NCI-H1930 (cell line): ENCODE measurements at places on chromosomes 6 and 20.

DNA sequence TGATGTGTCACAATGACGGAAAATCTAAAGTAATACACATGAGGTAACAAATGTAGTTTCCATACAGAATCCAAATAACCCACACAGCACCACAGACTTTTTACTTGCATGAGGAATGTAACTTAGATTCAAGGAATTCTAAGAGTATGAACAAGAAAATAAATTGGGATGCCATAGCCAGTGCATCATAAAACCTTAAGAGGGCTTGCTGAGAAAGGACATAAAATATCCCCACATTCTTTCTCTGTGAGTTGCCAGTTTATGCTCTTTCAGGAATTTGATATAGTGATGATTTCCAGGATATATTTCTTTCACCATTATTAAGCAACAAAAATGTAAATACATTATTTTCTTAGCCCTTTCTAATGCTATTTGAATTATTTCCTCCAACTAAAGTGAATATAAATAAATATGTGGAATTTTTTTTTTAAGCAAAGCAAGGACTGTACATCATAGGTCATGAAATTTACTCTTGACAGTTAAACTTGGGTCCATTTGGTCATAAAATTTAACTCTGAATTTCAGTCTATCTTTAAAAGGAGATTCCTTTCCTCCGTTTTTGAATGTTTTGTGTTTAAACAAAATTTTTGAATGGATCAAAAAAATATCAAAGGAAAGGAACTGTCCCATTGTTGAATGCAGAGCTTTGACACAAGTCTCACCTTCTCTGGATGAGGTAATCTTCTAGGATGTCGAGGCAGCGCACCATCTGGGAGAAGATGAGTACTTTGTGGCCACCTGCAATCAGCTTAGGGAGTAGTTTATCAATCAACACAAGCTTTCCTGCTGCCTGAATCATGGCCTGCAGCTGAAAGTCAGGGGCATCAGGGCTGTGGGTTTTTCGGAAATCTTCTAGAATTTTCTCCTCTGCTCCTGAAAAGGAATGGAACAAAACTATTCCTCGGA, 116.3 kb upstream of the EMILIN3 start:
- DNase-seq, result no peak

GRCh38 chr20:49775229-49775693, 37.4 kb upstream of the SLC9A8 start:
- no peak for DNase-seq

DNA sequence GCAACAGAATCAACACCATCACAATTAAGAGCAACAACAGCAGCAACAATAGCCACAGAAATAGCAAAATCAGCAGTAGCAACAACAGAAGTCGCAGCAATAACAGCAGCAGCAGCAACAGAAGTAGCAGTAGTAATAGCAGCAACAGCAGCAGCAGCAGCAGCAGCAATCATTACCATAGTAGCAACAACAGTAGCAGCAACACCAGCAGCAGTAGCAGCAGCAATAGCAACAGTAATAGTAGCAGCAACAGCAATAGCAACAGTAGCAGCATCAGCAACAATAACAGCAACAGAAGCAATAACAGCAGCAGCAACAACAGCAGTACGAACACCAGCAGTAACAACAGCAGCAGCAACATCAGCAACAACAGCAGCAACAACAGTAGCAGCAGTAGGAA, 39.8 kb downstream of the SLC22A2 start:
- no peak for DNase-seq

DNA sequence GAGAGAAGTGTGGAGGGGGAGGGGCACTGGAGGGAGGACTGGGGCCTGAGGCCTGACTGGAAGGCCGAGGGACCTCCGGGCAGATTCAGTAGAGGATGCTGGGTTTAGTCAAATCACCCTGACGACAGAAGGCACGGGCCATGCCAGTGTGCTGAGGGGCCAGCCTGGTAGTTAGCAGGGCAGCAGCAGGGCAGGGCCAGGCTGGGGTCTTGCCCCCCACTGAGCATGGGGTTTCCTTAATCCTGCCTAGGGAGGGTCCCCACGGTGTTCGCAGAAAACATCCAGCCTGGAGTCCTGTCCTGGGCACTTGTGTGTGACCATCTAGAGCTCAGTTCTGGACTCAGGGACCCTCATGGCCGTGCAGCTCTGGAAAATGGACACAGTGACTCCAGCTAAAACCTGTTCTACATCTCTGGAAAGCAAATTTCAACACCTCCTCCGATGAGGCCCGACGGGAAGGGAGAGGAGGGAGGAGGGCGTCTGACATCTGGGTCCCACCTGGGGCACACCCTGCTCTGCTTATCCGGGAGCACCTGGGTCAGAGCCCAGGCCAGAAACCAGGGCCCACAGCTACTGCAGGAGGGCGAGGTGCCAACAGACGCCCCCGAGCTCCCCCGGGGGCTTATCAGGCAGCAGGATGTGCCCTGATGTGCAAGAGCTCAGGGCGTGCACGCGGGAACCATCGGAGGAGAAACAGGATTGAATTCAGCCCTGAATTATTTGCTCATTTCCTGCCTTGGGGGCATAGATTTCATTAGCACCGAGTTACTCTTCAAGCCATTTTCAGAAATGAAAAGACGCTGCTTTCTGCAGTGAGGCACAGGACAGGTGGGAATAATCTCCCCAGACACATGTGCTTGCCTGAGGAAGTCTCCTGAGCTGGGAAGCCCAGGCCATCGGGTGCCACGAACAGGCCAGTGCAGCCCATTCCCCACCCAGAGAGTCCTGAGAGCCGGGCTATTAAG, 78.0 kb upstream of the MPC1 start:
- no peak for DNase-seq

GRCh38 chr20:46970937-46971630, 76.4 kb downstream of the EYA2 start:
- peak; percentile 61 for DNase-seq

- DNase-seq, result no peak
Measured at GRCh38 chr6:165455488-165455887, 146.1 kb upstream of the C6orf118 start.

GRCh38 chr6:158799051-158799792, 19.9 kb downstream of the EZR start:
- DNase-seq, result no peak

GRCh38 chr6:161393839-161394364, 120.0 kb upstream of the AGPAT4 start:
- peak; percentile 44 for DNase-seq

GRCh38 chr20:9139106-9139833, 70.4 kb downstream of the PLCB4 start:
- no peak for DNase-seq

- DNase-seq, result no peak
Measured at GRCh38 chr6:89291256-89291819, 23.8 kb downstream of the GABRR2 start.

DNA sequence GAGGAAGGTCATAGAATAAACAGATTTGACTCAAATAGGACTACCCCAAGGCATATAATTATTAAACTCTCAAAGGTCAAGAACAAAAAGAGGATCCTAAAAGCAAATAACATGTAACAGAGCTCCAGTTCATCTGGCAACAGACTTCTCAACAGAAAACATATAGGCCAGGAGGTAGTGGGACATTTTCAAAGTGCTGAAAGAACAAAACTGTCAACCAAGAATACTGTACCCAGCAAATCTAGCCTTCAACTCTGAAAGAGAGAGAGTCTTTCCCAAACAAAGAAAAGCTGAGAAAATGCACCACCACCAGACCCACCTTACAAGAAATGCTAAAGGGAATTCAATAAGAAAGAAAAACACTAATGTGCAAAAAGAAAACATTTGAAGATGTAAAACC, 11.9 kb downstream of the NQO2 start:
- DNase-seq, result no peak

DNA sequence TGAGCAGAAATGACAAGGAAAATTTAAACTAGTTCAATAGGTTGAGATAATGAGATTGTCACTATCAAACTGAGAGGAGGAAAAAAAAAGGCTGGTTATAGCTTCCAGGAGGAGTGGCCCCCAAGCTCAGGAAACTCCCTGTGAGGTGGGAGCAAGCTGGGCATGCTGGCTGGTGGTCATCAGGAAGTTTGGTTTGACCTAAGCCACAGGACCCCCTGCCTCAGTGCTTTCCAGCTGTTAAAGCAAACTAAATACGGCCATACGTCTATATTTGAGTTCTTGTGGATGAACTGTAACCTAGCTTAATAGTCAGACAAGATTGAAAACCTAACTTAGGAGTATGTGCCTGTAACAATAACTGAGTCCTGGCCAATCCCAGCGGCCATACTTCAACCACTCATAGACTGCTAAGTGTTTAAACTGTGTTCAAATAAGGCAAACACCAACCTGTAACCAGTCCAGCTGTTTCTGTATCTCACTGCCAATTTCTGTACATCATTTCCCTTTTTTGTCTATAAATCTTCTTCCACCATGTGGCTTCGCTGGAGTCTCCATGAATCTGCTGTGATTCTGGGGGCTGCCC, 24.6 kb upstream of the ZBTB24 start:
- no peak for DNase-seq

- DNase-seq, result no peak
Measured at GRCh38 chr6:2937627-2938003, 33.8 kb downstream of the SERPINB6 start.

- no peak for DNase-seq
Measured at GRCh38 chr6:46507426-46507825, 16.2 kb upstream of the RCAN2 start.

- no peak for DNase-seq
Measured at GRCh38 chr6:30998785-30999184, 11.5 kb upstream of the MUC22 start.

DNA sequence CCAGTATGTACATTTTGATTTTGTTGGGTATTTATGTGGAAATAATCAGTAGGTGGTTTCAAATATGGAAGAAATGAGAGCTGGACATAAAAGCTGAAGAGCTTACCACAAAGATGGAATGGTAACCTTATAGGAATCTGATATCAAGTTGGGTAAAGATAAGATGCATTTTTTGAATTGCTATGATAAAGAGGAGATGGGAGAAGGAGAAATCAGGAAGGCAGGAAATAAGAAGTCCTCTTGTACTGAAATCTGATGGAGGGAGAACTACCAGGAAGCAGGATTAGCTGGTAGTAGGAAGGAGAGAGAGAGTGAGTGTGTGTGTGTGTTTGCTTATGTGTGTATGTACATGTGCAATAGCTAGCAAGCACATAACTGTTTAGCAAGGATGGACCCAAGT, 468.4 kb downstream of the PHF3 start:
- no peak for DNase-seq

DNA sequence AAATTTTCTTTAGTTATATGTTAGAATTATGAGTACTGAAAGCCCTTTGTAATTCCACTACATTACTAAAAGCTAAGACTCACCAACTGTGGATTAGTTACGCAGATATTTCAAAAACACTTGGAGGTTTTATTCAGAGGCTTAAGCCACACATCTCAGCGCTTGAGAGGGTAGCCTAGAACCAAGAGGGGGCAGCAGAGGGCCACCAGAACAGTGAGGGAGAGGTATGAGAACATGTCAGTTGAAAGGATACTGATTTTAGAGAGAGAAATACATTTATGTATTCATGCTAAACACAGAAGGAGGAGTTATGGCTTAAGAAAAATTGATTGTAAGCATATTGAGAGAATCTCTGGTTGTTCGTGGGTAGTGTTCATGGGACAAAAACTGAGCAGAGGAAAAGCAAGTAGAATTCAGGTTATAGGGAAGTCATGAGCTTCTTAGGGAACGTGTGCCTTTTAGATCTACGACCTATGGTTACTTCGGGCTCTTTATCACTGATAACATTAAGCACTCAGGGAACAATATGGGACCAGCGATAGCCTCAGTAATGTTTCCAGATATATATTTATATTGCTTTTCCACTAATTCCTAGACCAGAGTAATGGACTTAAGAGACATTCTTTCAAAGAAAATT, 20.4 kb upstream of the SERINC1 start:
- DNase-seq, result peak; percentile 52

- DNase-seq, result no peak
Measured at GRCh38 chr20:15063081-15063480, 725.7 kb upstream of the FLRT3 start.

DNA sequence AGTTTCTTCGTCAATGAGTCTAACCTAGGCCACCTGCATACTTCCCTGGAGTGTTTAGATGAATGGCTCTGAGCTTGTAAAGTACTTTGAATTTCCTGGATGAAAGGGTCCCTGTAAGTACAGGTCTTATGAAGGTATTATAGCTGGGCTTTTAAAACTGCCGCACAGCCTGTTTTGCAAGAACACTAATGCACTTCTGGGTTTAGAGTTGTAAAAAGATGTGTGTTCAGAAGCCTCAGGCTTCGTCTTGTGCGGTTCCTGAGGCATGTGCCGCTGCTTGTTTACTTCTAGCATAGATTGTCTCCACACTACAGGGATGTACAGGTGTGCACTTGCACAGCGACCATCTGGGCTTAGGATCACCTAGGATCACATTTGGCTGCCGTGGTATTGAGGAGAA, 324.5 kb downstream of the SOX4 start:
- DNase-seq, result no peak

DNA sequence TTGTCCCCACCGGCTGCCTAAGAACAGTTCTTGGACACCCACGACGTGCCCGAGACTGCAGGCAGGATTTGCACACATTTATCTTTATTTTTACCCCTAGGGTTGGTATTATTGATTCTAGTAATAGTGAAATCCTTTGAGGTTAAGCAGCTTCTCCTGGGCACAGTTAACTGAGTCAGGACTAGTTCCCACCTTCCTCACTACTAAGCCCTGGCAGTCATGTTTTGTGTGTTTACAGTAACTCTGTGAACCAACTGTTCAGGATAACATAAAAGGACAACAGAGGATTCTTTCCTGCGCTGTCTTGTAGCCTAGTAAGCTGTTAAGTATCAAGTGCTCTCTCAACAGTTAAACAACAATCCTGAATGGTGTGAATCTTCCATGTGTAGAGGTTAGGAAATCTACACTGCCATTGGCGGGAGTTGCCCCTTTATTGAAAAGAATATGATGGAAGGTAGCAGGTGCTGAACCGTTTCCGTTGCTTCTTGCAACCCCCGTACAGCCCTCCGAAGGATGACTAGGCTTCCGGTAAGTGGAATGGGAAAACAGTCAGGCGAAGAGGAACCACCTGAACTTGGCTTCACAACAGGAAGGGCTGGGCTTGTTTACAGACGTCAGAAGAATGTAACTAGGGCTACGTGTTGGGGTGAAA, 979 bp upstream of the SOD2 start:
- no peak for DNase-seq

- DNase-seq, result no peak
Measured at GRCh38 chr6:75266716-75267291, 17.8 kb downstream of the TMEM30A start.

DNA sequence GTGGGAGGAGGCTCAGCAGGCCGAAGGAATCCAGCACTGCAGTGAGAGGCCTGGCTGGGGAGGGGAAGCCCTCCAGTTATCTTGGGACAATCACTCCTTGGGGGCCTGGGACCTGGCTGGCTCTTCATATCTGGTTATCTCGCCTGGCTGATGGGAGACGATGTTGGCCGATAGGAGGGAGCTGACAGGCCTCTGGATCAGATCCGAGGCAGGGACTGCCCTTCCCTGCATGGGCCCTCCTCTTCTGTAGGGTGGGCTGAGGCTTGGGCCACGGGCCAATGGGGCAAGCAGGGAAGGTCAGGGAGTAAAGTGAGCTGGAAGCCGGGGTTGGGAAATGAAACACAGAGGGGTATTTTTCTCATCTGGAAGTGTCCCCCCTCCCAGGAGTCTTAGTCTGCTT, 25.2 kb downstream of the MANBAL start:
- no peak for DNase-seq
